Stimulated activated CD8-positive, alpha-beta memory T cell treated with anti-CD3 and anti-CD28 coated beads, Interleukin-7, amount 100 ng/mL, for 48 hours (primary cell): ENCODE measurements at places on chromosomes 13 and 19.

GRCh38 chr13:48975856-48976575 lies at the start of gene FNDC3A:
FNDC3A (plus strand) TSS chr13:48975912; CDS start chr13:49006191, 30,279 bp downstream.
- DNase-seq: peak; percentile 84

- DNase-seq: no peak
These were observed 12.0 kb downstream of the HMGB1 start for GRCh38 chr13:30453727-30454126.

GRCh38 chr19:30214651-30215051 lies 157.5 kb upstream of the ZNF536 start:
- no peak for DNase-seq

DNA sequence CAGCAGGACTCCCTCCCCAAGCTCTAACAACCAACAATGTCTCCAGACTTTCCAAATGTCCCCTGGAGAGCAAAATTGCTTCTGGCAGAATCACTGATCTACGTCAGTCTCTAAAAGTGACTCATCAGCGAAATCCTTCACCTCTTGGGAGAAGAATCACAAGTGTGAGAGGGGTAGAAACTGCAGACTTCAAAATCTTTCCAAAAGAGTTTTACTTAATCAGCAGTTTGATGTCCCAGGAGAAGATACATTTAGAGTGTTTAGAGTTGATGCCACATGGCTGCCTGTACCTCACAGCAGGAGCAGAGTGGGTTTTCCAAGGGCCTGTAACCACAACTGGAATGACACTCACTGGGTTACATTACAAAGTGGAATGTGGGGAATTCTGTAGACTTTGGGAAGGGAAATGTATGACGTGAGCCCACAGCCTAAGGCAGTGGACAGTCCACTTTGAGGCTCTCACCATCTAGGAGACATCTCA lies 6.2 kb upstream of the CEACAM5 start:
- no peak for DNase-seq

DNA sequence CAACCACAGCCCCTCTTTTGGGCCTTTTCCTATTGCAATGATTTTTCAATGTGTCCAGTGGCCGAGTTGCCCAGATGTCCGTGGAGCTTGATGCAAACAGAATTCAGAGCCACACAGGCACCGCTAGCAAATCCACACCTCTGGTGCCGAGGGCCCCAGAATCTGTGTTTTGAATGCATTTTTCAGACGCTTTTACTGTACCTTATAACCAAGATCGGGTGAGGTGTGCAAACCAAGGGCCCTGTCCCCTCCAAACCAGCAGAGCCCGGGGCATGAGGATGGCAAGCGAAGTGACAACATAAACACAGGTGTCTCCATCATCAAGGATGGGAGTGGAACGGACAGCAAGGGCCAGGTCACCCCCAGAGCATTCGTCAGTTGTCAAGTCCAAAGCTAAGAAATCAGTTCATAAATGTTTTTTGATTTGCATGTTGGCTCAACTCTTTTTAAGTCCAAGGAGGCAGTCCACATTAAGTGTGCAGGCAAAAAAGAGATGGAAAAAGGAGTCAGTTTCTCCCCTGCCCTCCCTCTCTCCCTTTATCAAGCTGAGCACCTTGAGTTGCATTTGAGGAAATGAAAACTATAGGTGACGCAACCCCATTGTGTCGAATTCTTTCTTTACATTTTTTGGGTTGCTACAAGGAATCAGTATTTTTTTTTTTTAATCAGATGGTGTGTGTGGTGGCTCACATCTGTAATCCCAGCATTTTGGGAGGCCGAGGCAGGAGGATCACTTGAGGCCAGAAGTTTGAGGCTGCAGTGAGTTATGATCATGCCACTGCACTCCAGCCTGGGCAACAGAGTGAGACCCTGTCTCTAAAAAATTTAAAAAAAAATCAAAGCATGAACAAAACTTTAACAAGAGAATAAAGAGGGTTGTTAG lies 2.9 kb downstream of the CCDC8 start:
- DNase-seq: no peak

DNA sequence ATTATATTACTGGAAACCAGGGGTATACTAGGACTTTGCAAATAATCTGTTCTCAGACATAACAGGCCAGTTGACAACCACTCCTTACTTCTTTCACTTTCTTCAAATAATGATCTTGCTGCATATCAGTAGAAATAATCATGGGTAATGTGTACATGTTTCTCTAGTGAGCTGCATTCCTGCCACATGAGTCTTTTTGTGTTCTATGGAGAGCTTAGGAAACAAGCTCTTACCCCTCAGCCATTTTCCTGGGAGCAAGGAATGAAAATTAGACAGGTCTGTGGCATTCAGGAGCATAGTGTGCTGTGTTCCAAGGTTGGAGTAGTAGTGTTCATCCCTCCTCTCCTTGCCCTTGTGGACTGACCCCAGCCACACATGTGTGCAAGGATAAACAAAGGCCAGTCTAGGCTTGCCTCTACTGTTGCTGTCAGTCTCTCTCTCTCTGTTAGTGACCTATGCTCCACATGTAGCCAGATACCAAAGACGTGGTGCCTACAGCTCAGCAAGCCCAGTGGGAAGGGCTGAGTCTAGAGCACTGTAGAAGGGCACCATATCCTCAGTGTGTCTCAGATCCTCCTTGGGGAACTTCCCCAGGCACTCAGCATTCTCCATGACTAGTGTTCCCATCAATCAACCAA lies 11.5 kb upstream of the OXGR1 start:
- DNase-seq: no peak
